Chondrocyte (in vitro differentiated cells): ENCODE measurements at places on chromosomes 3 and 15. TPM values are rescaled to one million over a fixed set of nuclear protein-coding genes. Genes with fewer than 3 reads are reported as not detected.

The TBCCD1 gene
- 12.8 to 19.6 TPM (median 13.8 TPM) in 3 replicates for total RNA-seq

DNA sequence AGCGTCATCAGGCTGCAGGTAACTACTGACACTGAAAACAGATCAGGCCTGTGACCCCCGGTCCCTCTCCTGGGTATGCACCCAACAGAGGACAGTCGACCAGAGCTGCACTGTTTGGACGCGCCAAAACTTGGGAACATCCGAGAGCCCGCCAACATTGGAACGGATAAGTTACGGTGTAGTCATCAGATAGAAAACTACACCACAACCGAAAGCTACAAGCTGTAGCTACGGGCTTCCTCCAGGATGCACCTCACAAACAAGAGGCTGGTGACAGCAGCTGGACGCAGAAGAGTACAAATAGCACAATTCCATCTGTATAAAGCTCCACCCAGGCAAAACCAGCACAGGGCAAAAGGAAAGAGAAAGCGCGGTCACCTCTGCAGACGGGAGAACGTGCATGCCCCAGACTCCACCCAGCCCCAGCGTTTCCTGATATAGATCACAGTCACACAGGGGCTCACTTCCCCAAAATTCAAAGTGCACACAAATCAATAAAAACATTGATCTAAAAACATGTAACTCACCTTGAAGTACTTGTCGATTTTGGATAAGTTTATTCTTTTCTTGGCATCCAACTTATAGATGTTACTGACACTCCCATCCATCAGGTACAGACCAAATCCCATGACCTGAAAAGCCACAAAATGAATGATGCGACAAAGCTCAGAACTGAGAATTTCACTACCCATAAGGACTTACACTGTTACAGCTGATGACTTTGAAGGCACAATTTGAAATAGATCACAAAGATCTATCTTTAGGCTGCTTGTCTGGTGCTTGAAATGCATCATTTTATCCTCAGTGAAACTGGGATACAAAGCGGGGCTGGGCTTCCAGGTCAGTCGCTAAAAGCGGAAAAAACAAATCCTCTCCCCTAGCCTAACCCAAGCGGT lies 43.3 kb downstream of the CYFIP1 start:
- no peaks in the 10 kb centered on the region for H3K4me1 ChIP-seq
- no peak overlapping the region for H3K4me3 ChIP-seq
- H3K27ac ChIP-seq: no peak overlapping the region
- H3K36me3 ChIP-seq: peaks cover 23% of the 10 kb centered on the region
- no peak for DNase-seq

The SENP7 gene
- 15.7 to 20.6 TPM (median 17.2 TPM) in 3 replicates for total RNA-seq

The GRIP2 gene
- total RNA-seq: 0.20 to 0.63 TPM in 2 of 3 replicates, not detected in the other

The TRH gene
- total RNA-seq: not detected in 3 replicates

The SERINC4 gene
- total RNA-seq: not detected in 3 replicates
